ENCODE measurements at places on chromosomes 13 and 19. TPM values are rescaled to one million over a fixed set of nuclear protein-coding genes. Genes with fewer than 3 reads are reported as not detected.
A peak's percentile ranks its signal among the peaks of the same experiment; 100 is the strongest.

The NLRP5 gene
- total RNA-seq, result not detected

The C19orf12 gene
- 16.7 TPM for total RNA-seq

The FFAR1 gene
- total RNA-seq, result not detected

The ZNF556 gene
- total RNA-seq, result not detected

The USHBP1 gene
- total RNA-seq, result not detected

The KLK6 gene
- not detected for total RNA-seq

The C1QTNF9B gene
- not detected for total RNA-seq

The KLF12 gene
- total RNA-seq, result 1.5 TPM

The LILRB4 gene
- not detected for total RNA-seq

The BSPH1 gene
- not detected for total RNA-seq

The TMEM255B gene
- total RNA-seq, result not detected

The PCDH17 gene
- total RNA-seq, result 0.23 TPM

The LACC1 gene
- 5.5 TPM for total RNA-seq

The MAMSTR gene
- total RNA-seq, result 0.32 TPM

The LMO7 gene
- total RNA-seq, result 10.7 TPM

DNA sequence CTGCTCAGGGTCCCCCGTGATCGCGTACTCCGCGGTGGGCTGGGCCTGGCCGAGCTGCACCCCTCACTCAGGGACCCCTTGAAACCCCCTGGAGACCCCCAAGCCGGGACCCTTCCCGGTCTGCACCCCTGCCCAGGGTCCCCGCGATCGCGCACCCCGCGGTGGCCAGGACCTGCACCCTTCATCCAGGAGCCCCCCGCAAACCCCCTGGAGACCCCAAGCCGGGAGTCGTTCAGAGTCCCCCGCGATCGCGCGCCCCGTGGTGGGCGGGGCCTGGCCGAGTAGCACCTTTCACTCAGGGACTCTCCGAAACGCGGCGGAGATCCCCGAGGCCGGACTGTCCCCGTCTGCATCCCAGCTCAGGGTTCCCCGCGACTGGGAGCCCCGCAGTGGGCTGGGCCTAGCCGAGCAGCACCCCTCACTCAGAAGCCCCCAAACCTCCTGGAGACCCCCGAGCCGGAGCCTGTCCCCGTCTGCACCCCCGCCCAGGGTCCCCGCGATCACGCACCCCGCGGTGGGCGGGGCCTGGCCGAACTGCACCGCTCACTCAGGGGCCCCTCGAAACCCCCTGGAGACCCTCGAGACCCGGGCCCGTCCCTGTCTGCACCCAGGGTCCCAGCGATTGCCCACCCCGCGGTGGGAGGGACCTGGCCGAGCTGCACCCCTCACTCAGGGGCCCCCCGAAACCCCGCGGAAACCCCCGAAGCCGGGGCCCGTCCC is 748 bp downstream of the LMNB2 start:
- DNase-seq, result no peak

- no peak for DNase-seq
These were observed 18.7 kb upstream of the CRYL1 start for GRCh38 chr13:20544201-20544923.

DNA sequence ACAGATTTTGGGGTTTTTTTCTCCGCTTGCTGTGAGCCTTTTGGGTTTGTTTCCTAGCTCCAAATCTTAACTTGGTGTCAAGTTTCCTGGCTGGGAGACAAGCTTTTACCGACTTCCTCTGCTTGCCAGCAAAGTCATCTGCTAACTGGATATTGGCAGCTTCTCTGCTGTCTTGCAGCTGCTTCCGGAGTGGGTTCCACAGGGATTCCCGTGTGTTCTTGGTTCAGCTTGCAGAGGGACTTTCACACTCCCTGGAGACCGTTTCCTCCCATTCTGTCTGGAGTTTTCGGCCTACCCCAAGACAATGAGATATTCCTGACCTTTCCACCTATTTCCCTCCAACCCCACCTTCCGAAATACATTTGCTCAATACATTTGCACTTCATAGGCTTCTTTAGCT is 2.2 kb upstream of the COLGALT1 start:
- no peak for DNase-seq

- no peak for DNase-seq
These were observed 1.2 kb downstream of the DAPK3 start for GRCh38 chr19:3969435-3970312.

GRCh38 chr19:19004144-19004543 is 29.2 kb downstream of the SUGP2 start:
- DNase-seq, result no peak

- DNase-seq, result no peak
These were observed 53.9 kb upstream of the CEACAM21 start for GRCh38 chr19:41521931-41522555.

GRCh38 chr13:79448413-79448812 is 32.5 kb upstream of the NDFIP2 start:
- no peak for DNase-seq

DNA sequence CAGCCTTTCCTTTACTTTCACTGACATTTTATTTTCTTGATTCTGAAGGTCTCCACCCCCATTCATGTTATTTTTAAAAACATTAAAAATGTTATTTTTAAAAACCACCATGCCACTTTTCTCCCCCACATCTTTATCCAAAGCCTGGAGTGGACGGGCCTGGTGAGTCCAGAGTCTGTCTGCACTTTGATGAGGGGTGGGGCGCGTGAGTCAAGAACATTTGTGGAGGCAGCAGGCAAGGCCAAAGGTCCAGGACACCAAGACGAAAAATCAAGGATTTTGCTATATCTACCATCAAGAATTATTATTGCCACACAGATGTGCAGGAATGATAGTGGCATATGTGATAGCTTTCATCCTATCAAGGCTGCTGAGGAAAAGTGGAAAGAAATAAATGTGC is 224.9 kb downstream of the FGF9 start:
- no peak for DNase-seq

- DNase-seq, result no peak
These were observed 94.8 kb downstream of the SOX1 start for GRCh38 chr13:112161521-112162301.

GRCh38 chr13:72523593-72523992 is 203.8 kb downstream of the MZT1 start:
- no peak for DNase-seq

- no peak for DNase-seq
These were observed at the start of gene MAP4K1 for GRCh38 chr19:38617764-38618589. MAP4K1 (minus strand) TSS chr19:38617953; CDS start chr19:38617895, 58 bp downstream.

- no peak for DNase-seq
These were observed 5.5 kb upstream of the MRPL4 start for GRCh38 chr19:10246511-10246910.

DNA sequence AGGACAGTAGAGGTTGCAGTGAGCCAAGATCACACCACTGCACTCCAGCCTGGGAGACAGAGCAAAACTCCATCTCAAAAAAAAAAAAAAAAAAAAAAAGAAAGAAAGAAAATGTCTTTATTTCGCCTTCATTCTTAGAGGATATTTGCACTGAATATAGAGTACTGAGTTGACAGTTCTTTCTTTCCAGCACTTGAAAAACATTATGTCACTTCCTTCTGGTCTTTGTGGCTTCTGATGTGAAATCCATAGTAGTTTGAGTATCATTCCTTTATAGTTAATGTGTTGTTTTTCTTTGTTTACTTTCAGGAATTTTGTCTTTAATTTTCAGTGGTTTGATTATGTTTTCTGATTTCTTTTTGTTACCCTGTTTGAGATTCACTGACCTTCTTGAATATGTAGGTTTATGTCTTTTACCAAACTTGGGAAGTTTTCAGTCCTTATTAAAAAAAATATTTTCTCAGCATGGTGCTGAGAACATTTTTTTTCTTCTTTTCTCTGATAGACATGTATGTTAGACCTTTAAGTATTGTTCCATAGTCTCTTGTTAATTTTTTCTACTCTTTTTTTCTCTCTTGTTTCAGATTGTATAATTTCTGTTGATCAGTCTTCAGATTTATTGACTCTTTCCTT is 50.1 kb downstream of the PCCA start:
- no peak for DNase-seq

GRCh38 chr13:113298043-113298945 is 1.3 kb downstream of the LAMP1 start:
- no peak for DNase-seq

DNA sequence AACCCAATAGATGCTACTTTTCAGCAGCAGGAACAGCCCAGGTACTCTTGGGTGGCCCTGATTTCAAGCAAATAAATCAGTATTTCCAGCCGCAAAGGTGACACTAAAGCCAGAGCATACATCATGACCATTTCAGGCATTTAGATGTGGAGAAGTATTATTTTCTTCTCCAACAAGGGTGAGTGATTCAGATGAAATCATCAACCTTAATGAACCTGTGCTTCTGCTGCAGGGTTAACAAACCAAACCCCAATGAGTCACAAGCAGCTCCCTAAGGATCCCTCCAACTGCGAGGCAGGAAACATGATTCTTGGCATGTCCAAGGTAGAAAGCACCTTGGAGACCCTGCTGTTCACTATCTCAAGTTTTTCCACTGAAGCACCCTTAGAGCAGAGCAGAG is 32.7 kb downstream of the MBNL2 start:
- DNase-seq, result no peak

GRCh38 chr13:23279321-23279720 is 98.5 kb downstream of the SGCG start:
- DNase-seq, result no peak

GRCh38 chr19:30682999-30683536 is 310.9 kb downstream of the ZNF536 start:
- DNase-seq, result peak; percentile 35

DNA sequence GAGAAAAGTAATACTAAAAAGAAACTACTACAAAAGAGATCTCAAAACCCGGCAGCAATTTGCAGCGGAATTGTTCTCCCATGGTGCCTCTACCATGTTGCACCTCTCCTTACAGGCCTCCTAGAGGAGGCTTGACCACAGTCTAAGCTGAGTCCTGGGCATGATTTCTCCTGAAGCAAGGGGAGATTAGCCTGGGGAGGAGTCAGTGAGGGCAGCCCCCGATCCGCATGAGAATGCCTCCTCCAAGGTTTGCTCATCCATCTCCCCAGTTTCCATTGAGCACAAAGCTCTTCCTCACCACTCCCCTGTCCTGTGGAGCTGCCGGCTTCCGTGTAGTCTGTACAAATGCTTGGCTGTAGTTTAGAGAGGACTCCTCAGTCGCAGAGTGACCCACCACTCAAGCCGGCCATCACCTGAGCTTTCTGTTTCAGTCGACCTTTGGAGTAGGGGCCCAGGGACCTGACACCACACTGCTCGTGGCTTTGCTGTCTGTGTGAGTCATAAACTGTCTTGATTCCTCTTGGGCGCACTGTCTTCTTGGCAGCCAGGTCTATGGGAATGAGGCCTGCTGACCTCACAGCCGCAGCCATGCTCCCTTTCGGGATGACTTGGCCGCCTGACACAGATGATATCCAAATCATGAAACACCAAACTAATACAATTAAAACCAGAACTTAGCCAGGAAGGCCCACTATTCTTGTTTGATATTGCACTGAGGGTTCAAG is 72.3 kb downstream of the C1QTNF9 start:
- DNase-seq, result no peak

- no peak for DNase-seq
These were observed 10.7 kb downstream of the AP2S1 start for GRCh38 chr19:46839752-46840497.

DNA sequence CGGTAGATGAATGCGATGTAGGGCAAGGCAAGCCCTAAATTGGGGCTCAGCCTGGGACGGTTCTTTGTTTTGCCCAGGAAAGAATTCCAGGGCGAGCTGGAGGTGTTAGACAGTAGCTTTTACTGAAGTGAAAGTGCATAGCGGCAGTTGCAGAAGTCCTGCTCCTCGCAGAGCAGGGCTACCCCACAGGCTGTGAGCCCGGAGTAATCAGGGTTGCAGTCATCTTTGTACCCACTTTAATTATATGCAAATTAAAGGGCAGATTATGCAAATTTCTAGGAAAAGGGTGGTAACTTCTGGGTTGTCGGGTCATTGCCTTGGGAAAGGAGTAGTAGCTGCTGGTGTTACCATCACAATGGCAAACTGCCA is 30.5 kb downstream of the VAV1 start:
- no peak for DNase-seq

GRCh38 chr19:21256722-21257121 is 72.5 kb downstream of the ZNF708 start:
- no peak for DNase-seq

DNA sequence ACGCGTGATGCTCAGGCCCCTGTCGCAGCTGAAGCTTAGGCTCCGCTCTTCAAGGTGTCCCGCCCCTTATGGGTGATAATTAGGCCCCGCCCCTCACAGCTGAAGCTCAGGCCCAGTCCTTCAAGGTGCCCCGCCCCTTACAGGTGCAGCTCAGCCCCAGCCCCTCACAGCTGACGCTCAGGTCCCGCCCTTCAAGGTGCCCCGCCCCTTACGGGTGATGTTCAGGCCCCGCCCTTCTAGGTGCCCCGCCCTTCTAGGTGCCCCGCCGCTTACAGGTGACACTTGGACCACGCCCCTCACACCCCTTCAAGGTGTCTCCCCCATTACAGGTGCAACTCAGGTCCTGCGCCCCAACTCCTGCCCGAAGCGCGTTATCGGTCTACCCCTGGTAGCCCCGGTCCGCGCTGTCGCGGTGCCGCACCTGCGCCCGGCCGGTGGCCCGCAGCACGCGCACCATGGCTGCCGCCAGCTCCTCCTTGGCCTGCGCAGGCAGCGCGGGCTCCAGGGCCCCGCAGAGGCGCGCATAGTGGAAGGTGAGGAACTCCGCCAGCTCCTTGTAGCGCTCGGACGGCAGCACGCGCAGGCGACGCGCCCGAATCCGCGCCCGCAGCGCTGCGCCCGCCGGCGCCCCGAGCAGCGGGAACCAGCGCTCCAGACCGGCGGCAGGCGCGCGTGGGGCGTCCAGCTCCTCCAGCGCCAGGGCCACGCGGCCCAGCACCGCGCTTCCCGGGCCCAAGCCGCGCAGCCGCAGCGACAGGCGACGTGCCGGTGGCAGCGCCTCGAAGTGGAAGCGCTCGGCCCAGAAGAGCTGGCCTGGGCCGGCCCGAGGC is 7.3 kb downstream of the RASAL3 start:
- no peak for DNase-seq

GRCh38 chr19:926589-927350 is 935 bp downstream of the ARID3A start:
- DNase-seq, result no peak
